ENCODE measurements at places on chromosomes 3 and 15. TPM values are rescaled to one million over a fixed set of nuclear protein-coding genes. Genes with fewer than 3 reads are reported as not detected.

GRCh38 chr15:81285461-81285860 is 38.5 kb downstream of the STARD5 start:
- DNase-seq = no peak

DNA sequence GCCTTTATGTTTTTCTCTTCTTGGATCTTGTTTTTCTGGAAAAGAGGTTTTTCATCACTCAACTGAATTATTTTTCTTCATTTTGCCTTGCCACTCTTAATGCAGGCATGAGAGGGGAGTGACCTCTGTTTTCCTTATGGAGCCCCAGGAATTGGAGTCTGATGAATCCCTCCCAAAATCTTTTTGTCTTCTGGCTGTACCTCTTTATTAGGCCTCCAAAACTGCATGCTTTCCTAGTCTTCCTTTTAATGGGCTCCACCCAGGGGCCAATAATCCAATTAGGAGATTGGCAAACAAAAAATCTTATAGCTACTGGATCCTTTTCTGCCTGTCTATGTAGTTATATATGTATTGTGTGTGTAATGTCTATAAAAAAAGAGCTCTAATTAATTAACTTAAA is 192.4 kb upstream of the PEX5L start:
- no peak for DNase-seq

- DNase-seq = no peak
These were observed 116.5 kb downstream of the SLC9A9 start for GRCh38 chr3:143731776-143732175.

The CRTC3 gene
- 14.0 TPM for total RNA-seq

DNA sequence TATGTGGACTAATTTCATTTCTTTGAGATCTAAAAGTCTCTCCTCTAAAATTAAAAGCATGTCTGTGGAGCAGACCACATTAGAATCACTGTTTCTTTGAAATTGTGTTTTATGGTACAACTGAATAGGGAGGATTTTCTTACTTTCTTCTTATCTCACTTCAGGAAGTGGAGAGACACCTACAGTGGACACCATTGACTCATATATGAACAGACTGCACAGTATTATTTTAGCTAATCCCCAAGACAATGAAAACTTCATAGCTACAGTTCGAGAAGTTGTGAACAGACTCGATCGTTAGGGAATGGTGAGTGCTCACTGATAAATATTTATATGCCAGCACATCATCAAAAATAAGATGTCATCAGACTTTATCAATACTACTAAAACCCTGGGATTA is 58.3 kb downstream of the HMG20A start:
- DNase-seq = no peak
